ENCODE measurements at places on chromosomes 6 and 20.

DNA sequence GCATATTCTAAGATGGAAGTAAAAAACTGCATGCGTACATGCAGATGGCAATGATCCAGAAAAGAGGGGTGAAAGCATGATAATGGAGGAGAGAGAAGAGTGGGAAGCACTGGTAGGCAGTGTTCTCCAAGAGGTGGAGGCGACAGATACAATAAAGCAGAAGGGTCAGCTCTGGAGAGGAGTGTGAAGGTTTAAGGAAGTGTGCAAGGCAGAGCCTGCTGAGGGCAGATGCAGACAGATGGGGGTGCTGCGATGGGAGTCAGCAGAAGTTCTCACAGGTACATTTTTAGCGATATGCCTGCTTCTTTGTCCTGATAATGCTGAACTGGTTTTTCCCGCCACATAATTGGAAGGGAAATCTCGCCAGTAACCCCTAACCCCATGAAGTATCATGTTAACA is 81.1 kb upstream of the C6orf118 start:
- DNase-seq = no peak

DNA sequence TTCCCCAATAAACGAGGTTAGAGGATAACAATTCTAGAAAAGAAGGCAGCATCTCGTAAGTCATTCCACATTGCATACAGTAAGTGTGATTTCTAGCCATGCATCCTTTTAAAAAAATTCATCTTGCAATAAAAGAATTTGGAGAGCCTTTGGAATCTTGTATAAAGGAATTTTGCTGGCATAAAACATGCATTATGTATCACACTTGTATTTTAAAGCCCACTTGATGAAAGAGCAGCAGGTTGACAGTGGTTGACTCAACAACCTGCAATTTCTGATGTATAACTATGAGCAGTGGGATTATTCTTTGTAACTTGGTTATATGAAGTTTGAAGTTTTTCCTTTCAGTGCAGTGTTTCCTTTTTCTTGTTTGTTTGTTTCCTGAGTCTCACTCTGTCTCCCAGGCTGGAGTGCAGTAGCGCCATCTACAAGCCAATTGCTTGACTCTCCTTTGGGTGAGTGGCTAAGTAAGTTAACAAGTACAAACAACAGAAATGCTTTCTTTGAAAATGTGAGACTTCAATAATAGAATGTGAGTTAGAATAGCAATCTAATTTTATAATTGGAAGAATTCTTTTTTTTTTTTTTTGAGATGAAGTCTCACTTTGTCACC is 39.9 kb downstream of the JARID2 start:
- no peak for DNase-seq

GRCh38 chr6:5481033-5481432 is 219.7 kb downstream of the FARS2 start:
- DNase-seq = no peak

DNA sequence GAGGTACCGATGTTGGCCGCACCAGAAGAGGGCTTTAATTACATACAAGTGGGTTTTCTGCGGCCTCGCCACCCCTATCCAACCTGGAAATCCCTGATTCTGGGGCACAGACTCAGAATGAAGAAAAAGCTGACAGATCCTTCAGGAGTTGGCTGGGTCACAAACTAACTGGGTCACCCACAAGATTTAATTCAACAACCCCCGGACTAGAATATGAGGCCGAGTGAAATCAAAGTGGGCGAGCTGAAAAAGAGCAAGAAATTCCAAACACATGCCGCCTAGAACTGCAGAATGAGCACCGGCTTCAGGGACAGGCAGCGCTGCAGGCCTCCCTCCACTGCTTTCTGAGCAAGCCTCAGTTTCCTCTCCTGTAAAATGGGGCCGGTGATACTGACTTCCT is 30.0 kb downstream of the GRM4 start:
- no peak for DNase-seq

DNA sequence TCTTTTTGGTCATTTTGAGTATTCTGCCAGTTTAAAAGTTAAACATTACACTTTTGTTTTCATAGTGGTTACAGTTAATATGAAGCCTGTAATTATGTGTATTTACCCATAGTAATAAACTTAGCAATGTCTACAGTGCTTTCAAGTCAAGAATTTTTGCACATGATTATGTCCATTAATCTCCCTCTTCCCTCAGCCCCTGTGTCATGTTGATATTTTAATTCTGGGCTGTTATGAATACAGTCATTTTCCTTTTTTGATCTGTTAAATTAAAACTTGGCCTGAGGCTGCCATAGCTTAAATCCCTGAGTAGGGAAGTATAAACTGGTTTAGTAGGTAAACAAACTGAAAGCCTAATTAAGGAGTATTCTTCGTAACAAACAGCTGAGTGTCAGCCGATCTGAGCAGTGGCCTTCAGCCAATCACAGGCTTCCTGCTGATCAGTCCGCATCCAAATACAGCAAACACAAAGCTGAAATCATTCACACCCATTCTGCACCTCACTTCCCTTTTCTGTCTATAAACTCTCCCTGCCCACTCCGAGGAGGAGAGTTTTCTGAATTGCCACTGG is 9.5 kb upstream of the SFT2D1 start:
- no peak for DNase-seq

- DNase-seq = no peak
Observed at GRCh38 chr6:56242346-56242745, 5.0 kb downstream of the COL21A1 start.

DNA sequence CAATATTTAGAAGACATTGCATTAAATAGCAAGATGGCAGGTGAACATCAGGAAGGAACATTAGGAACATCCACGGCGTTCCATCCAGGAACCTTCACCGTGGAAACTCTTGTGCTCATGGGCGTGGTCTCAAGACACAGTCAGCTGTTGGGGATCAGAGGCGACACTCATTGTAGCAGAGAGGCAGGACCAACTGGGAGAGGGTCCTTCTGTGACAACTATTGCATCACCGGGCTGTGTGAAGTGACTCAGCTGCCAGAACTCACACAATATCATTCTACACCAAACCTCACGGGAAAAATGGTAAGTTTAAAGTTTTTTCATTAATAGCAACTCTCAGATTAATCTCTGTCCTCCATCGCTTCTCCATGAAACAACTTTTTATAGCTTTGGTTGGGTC is 334.8 kb upstream of the SULF2 start:
- no peak for DNase-seq

DNA sequence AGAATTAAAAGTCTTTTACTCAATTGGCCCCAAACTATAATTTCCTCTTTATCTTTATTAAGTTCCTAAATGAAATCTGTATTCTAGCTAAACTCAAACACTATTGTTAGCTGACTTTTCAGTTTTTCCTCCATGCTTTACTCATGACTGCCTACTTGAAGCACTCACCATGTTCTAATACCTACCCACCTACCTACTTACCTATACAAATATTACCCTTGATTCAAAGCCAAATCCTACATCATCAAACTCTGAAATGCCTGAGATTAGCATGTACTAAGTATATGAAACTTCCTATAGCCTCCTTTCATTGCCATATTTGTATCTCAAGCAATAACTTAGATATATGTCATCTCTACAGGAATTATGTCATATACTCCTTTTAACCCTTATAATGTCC is 259.7 kb downstream of the HDGFL1 start:
- DNase-seq = no peak

DNA sequence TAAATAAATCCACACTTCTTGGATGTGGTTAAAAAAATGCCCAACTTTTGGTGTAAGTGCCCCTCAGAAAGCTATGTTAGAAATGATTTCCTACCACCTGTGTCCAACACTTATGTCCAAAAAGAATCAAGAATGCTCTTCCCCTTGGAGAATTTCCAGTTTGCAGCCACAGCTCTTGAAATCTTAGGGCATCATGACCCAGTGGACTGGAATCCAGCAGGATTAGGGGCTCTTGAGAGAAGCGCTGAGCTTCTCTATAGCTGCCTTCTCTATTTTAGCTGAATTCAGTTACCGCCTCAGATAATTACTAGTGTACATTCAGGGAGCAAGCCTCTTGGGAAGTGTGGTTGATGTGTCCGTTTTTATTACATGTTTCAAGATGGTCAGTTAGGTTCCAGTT is 2.5 kb downstream of the PHACTR1 start:
- no peak for DNase-seq

DNA sequence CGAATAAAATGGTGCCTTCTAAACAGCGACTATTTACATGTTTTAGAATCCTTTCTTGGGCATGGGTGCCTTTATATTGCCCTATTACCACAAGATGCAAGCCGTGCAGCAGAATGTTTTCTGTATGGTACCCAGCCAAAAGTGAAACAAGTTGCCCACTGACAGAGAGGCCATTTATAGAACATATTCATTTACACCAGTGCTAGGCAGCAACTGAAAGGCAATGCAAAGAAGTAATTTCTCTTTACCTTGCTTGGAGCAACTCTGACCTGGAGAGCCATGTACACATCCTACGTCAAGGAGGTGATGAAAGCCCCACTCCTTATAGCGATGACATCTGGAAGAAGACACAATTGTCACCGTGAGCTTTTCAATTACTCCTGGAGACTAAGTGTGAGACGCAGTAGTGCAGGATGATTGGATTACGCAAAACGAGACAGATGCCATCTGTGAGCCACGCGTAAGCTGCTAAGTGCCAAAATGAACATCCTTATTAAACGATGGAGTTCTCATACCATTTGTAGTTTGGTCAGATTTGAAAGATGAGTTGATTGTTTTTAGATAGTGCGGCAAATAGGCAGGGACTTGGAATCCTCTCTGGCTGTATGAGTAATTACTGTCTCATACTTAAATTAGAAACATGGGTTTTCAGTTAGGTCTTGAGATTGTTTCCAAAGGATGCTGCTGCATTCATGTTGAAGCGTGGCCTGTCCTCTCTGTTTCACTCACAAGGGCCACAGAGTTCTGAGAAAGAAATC is at the start of gene TMEM244:
Gene TMEM244 (minus strand): TSS at position 408 of the 758 bp plus-strand sequence. CDS start 127 bp downstream, at position 281.
- DNase-seq = no peak

DNA sequence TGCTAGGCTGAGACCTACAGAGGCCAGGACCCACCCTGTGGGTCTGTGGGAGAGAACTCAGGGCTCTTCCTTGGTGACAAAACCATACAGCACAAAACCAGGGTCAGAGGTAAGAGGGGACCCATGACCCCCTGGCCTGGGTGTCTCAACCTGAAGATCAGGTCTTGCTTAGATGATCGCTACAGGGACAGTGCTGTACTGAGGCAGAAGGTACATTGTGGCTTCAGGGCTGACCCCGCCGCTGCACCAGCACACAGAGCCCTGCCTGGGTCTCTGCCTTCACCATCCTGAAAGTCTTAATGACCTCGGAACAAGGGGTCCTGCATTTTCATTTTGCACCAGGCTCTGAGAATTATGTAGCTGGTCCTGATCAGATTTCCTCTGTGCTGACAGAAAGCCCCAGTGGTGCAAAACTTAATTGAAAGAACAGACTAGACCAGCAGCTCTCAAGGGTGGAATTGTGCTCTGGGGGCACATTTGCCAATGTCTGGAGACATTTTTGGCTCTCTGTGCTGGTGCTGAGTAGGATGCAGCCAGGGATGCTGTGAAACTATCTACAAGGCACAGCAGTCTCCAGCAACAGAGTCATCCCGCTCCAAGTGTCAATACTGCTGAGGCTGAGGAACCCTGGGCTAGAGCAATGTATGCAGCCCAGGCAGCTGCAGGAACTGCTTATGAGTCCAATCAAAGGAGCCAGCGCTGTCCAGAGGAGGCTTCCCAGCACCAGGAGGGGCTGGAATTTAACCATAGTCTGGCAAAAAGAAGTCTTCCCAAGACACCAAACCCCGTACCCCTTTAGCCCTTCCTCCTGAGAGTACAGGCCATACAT is 254.9 kb downstream of the ERMARD start:
- DNase-seq = no peak

DNA sequence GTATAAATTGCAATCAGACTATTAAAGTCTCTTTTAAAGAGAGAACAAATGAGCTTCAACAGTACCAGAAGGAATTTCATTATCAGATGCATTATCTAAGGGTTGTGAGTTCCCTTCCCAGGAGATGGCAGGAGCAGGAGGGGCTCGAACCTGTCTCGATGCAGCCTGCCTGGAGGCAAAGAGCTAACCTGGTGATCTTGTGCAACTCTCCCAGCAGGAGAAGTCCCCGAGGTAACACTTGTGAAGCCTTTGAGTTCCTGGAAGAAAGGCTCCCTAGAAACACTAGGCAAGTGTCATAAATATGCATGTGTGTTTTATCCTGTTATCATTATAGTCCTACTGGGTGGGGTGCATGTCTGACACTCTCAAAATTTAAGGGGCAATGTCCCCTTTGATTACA is 232.2 kb upstream of the ARID1B start:
- DNase-seq = no peak

GRCh38 chr20:54228841-54229240 is 21.0 kb downstream of the PFDN4 start:
- DNase-seq = no peak

DNA sequence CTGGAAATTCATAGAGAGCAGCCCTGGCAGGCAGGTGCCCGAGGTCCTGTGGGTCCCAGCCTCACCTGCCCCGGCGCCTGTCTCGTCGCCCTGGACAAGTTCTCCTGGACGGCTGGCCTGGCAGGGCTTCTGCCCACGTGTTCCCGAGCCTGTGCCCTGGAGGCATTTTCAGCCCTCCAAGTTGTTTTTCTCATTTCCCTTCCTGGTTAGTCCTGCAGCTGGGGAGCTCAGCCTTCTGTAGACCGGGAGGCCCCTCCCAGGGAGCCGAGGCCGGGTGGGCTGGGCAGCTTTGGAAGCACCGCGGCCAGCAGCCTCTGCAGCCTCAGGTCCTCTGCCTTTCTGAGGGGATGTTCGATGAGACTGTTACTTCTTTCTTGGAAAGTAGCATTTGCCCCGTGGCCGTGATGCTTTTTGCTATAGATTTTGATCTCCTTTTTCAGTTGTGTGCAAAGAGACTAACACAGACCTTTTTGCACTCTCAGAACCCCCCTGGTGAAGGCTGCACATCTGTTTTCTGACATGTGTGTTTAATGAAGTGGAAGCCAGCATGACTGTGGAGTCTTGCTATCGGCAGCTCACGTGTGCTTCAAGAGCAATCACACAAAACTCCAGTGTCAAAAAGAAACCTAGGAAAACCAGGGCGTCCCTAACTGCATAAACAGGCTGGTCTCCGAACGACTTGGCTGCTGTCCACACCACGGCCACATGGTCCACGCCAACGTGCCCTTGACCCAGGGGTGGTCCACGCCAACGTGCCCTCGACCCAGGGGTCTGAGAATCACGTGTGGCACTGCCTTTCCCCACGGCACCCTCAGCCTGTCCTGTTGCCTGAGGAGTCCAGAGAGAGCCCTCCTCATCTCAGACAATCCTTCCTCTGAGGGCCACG is 207.5 kb downstream of the SMOC2 start:
- DNase-seq = no peak

DNA sequence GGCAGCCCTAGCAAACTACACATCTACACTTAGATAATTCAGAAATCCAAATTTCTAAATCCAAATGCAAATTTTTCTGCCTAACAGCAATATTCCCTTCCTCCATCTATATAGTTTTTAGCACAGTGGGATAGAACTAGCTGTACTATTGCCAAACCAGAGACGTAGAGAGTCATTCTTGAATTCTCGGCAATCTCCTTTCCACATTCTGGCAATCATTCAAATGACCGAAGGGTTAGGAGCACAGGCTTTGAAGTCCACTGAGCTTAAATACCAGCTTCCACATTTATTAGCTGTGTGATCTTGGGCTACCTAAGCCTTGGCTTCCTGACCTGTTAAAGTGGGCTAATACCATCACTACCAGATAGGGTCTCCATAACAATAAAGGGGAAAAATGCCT is 3.1 kb upstream of the RPS12 start:
- no peak for DNase-seq

GRCh38 chr6:114068116-114068515 is 97.2 kb upstream of the HDAC2 start:
- DNase-seq = no peak

- no peak for DNase-seq
Observed at GRCh38 chr6:122042960-122043735, 356.3 kb upstream of the HSF2 start.
